Breast epithelium (tissue), 4 donors: ENCODE measurements at places on chromosomes 16 and 17. TPM values are rescaled to one million over a fixed set of nuclear protein-coding genes. Genes with fewer than 3 reads are reported as not detected.
A peak's percentile ranks its signal among the peaks of the same experiment; 100 is the strongest.

- no peaks in the 10 kb centered on the region for H3K4me1 ChIP-seq
Observed at GRCh38 chr16:17359788-17360390, 110.9 kb downstream of the XYLT1 start.

GRCh38 chr16:81646561-81646960, 132.5 kb upstream of the PLCG2 start:
- H3K27me3 ChIP-seq = no peaks in the 10 kb centered on the region
- H3K36me3 ChIP-seq = no peaks in the 10 kb centered on the region
- no peak overlapping the region for H3K4me3 ChIP-seq
- DNase-seq = no peak
- H3K4me1 ChIP-seq = no peaks in the 10 kb centered on the region

DNA sequence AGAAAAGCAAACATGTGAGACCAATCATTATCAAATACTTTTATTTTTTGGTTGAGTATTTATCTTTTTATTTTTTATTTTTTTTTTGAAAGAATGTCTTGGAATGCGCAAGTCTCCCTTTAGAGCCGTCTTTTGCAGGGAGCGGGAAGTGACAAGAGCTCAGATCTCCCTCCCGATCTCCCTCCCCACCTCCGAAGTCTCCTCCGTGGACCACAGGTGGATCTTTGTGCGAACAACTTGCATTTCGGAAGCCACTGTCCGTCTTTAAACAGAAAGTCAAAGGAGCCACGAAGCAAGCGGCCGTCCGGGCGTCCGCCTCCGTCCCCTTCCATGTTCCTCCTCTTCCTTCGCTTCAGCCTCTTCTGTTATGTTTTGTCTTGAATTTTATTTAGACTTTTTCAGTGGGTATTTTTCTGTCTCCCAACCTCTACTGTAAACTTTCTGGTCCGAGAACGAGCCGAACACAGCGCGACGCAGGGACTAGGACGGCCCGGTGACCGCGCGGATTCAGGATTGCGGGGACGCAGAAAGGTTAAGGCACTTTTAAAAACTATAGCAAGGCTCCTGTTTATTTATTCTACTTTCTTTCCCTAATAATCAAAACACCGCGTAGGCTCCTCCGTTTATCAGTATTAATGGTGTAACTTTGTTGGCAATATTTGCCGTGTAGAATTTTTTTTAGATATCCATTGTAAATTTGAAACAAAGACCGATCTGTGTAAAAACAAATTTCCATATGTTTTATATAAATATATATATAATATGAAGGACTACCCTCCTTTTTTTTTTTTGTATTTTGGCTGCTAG, 3.3 kb downstream of the FOXF1 start:
- no peak overlapping the region for H3K4me3 ChIP-seq
- peaks cover 98% of the 10 kb centered on the region for H3K27me3 ChIP-seq
- no peak for DNase-seq
- H3K36me3 ChIP-seq = no peaks in the 10 kb centered on the region
- H3K4me1 ChIP-seq = peaks cover 4% of the 10 kb centered on the region

DNA sequence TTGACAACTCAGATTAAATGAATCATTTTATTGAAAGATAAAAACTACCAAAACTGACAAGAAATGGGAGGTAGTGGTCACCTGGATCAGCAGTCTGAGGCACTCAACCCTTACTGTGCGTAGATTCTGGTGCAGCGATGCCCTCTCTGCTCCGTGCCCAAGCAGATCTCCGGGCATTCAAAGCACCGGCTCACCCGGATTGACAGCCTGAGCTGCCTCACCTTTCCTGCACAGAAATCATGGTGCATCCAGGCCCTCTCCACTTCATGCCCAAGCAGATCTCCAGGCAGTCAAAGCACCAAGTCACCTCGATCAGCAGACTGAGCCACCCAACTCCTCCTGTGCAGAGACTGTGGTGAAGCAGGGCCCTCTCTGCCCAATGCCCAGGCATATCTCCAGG, 196.8 kb downstream of the CA10 start:
- no peak overlapping the region for H3K4me3 ChIP-seq
- H3K27me3 ChIP-seq = no peaks in the 10 kb centered on the region
- no peak overlapping the region for H3K27ac ChIP-seq
- H3K4me1 ChIP-seq = no peaks in the 10 kb centered on the region
- DNase-seq = no peak

DNA sequence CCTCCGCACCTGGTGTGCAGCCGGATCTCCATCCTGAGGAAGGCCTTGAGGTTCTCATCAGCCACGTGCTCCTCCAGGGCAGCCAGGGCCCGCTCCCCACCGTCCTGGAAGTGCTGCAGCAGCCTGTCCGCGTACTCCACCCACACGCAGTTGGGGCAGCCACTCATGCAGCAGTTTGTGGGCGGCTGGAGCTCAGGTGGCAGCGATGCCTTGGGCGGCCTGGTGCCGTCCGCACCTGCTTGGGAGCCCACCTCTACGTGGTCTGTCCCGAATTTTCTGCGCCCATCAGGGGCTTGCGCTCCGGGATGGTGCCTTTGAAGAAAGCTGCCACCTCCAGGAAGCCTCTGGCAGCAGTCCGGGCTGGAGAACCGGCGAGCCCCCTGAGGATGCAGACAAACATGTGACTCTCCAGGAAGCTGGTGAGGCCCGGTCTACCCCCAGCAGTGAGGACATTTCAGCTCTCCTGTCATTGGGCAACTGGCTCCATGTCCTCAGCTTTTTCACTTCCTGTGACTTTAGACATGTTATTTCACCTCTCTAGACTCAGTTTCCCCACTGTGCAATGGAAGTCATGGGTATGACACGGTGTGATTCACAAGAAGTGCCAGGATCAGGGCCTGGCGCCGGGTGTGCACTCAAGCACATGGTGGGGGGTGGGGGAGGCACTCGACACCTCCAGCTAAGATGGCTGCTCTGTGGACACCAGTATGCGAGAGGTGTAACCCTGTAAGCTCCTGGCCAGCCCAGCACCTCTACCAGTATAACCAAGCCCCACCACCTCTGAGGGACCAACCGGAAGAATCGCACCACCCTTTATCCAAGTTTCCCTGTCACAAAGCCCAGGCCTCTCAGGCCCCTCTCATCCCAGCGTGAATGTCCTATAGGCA, 957 bp downstream of the OXLD1 start:
- H3K4me3 ChIP-seq = peak overlapping the region; percentile 78
- DNase-seq = no peak
- peak overlapping the region; percentile 93 for H3K27ac ChIP-seq
- H3K36me3 ChIP-seq = no peaks in the 10 kb centered on the region
- peaks cover 13% of the 10 kb centered on the region for H3K4me1 ChIP-seq

- peak overlapping the region; percentile 92 for H3K4me3 ChIP-seq
- H3K27me3 ChIP-seq = no peaks in the 10 kb centered on the region
- no peak for DNase-seq
- H3K36me3 ChIP-seq = no peaks in the 10 kb centered on the region
- peak overlapping the region; percentile 67 for H3K27ac ChIP-seq
- peaks cover 6% of the 10 kb centered on the region for H3K4me1 ChIP-seq
Observed at GRCh38 chr16:58024486-58025350, 836 bp upstream of the MMP15 start.

- no peak for DNase-seq
- H3K36me3 ChIP-seq = no peaks in the 10 kb centered on the region
- H3K4me3 ChIP-seq = no peak overlapping the region
Observed at GRCh38 chr16:56202036-56202435, 10.7 kb downstream of the GNAO1 start.

- H3K27ac ChIP-seq = no peak overlapping the region
- no peak overlapping the region for H3K4me3 ChIP-seq
- H3K27me3 ChIP-seq = no peaks in the 10 kb centered on the region
Observed at GRCh38 chr16:17078931-17079631, 391.7 kb downstream of the XYLT1 start.

DNA sequence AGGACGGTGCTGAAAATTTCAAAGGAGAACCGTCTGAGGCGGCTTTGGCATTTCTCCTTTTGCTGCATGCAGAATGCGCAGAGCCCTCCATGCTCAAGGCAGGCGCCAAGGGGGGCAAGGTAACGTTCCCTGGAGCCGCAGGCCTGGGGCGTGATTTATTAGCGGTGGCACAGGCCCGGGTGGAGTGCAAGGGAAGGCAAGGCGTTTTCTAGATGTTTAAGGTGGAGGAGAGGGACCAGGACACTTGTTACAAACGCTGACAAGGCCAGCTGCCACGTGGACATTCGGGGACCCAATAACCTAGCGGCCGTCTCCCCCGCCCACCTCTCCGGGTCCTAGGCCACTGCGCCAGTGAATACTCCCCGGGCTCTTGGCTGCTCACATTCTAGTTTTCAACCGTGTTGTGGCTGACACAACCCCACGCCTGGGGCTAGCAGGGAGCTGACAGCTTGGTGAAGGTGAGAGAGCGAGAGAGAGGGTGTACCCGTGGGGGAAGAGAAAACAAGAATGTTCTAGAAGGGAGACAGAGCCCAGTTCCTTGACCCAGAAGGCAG, 250.1 kb downstream of the C16orf95 start:
- H3K4me1 ChIP-seq = no peaks in the 10 kb centered on the region
- H3K27ac ChIP-seq = no peak overlapping the region
- no peaks in the 10 kb centered on the region for H3K36me3 ChIP-seq
- H3K27me3 ChIP-seq = no peaks in the 10 kb centered on the region

GRCh38 chr16:56611281-56611833, 3.0 kb downstream of the MT2A start:
- H3K27me3 ChIP-seq = no peaks in the 10 kb centered on the region
- H3K4me3 ChIP-seq = no peak overlapping the region
- H3K4me1 ChIP-seq = peaks cover 12% of the 10 kb centered on the region
- no peaks in the 10 kb centered on the region for H3K36me3 ChIP-seq
- no peak for DNase-seq
- peak overlapping the region; percentile 96 for H3K27ac ChIP-seq

GRCh38 chr17:82603981-82604448, 44.2 kb downstream of the WDR45B start:
- peak overlapping the region; percentile 2 for H3K27ac ChIP-seq
- no peak for DNase-seq
- H3K4me3 ChIP-seq = no peak overlapping the region
- H3K27me3 ChIP-seq = no peaks in the 10 kb centered on the region
- no peaks in the 10 kb centered on the region for H3K4me1 ChIP-seq

- no peaks in the 10 kb centered on the region for H3K36me3 ChIP-seq
- no peaks in the 10 kb centered on the region for H3K27me3 ChIP-seq
- H3K4me3 ChIP-seq = no peak overlapping the region
- H3K27ac ChIP-seq = no peak overlapping the region
- DNase-seq = no peak
- H3K4me1 ChIP-seq = no peaks in the 10 kb centered on the region
Observed at GRCh38 chr17:50517504-50518383, 9.5 kb downstream of the MYCBPAP start.

- peak overlapping the region; percentile 4 for H3K4me3 ChIP-seq
- DNase-seq = peak; percentile 51
- no peaks in the 10 kb centered on the region for H3K27me3 ChIP-seq
- peaks cover 28% of the 10 kb centered on the region for H3K4me1 ChIP-seq
- H3K36me3 ChIP-seq = no peaks in the 10 kb centered on the region
Observed at GRCh38 chr17:80277751-80278671, 17.4 kb downstream of the RNF213 start.

DNA sequence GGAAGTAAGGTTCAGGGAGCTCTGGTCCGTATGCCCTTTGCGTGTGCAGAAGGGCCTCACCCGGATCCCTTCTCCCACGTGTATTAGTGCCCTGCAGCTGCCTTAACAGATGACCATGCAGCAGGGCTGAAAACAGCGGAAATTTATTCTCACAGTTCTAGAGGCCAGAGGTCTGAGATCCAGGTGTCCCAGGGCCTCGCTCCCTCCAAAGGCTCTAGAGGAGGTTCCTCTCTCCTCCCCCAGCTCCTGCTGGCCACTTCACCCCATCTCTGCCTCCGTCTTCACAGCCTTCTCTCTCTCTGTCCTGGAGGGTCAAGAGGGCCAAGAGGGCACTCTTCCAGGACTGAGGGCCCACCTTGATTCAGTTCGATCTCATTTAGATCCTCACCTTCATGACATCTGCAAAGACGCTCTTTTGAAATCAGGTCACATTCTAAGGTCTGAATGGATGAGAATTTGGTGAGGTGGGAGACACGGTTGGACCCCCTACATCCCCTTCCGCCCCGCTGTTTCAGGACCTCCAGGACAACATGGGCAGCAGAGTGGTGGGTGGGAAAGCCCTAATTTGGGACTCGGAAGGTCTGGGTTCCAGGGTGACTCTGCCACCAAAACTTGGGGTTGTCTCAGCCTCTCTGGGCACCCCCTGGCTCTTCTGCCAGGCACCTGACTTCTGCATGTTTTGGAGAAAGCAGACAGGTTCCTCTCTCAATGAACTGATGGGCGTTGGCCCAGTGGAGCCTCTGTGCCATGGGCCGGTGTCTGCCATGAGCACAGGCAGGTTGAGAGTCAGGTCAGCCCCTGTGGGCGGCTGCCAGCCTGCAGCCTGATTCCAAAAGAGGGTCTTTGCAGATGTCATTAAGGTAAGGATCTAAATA, 361.2 kb downstream of the SEC14L1 start:
- H3K4me3 ChIP-seq = no peak overlapping the region
- no peak for DNase-seq
- H3K27me3 ChIP-seq = no peaks in the 10 kb centered on the region
- H3K27ac ChIP-seq = no peak overlapping the region

- no peaks in the 10 kb centered on the region for H3K36me3 ChIP-seq
- no peaks in the 10 kb centered on the region for H3K27me3 ChIP-seq
- no peaks in the 10 kb centered on the region for H3K4me1 ChIP-seq
- H3K27ac ChIP-seq = no peak overlapping the region
- H3K4me3 ChIP-seq = peak overlapping the region; percentile 37
- no peak for DNase-seq
Observed at GRCh38 chr17:58665946-58666857, 25.6 kb downstream of the TEX14 start.

- H3K4me1 ChIP-seq = no peaks in the 10 kb centered on the region
- H3K36me3 ChIP-seq = no peaks in the 10 kb centered on the region
- no peak for DNase-seq
- H3K4me3 ChIP-seq = no peak overlapping the region
- no peaks in the 10 kb centered on the region for H3K27me3 ChIP-seq
Observed at GRCh38 chr16:73043828-73044467, 4.0 kb downstream of the ZFHX3 start.

GRCh38 chr16:49093939-49094338, 187.7 kb downstream of the CBLN1 start:
- no peak overlapping the region for H3K27ac ChIP-seq
- H3K27me3 ChIP-seq = no peaks in the 10 kb centered on the region
- no peaks in the 10 kb centered on the region for H3K4me1 ChIP-seq
- H3K36me3 ChIP-seq = no peaks in the 10 kb centered on the region

- no peaks in the 10 kb centered on the region for H3K36me3 ChIP-seq
- H3K27me3 ChIP-seq = peaks cover 19% of the 10 kb centered on the region
- no peaks in the 10 kb centered on the region for H3K4me1 ChIP-seq
- H3K4me3 ChIP-seq = no peak overlapping the region
- H3K27ac ChIP-seq = no peak overlapping the region
- DNase-seq = no peak
Observed at GRCh38 chr17:7113273-7114071, 1.1 kb downstream of the ASGR2 start.

GRCh38 chr16:57235128-57236021, 9.7 kb upstream of the ARL2BP start:
- H3K4me1 ChIP-seq = no peaks in the 10 kb centered on the region
- H3K27me3 ChIP-seq = no peaks in the 10 kb centered on the region
- no peak overlapping the region for H3K27ac ChIP-seq
- no peak for DNase-seq

GUCY2D gene
- total RNA-seq = not detected

RPL23 gene
- 1,871 TPM for total RNA-seq

HOXB9 gene
- 0.32 TPM for total RNA-seq

KRT23 gene
- total RNA-seq = 37.7 TPM

LYZL6 gene
- total RNA-seq = not detected

WFDC1 gene
- 3.3 TPM for total RNA-seq

CCL4 gene
- 5.2 TPM for total RNA-seq

FZD2 gene
- total RNA-seq = 3.6 TPM

CTRB2 gene
- total RNA-seq = not detected

SLFN11 gene
- total RNA-seq = 57.1 TPM

MYH1 gene
- total RNA-seq = 1.9 TPM

ICAM2 gene
- total RNA-seq = 32.2 TPM

CDT1 gene
- total RNA-seq = 3.3 TPM

DEXI gene
- 88.5 TPM for total RNA-seq

SP2 gene
- 5.6 TPM for total RNA-seq

G6PC1 gene
- total RNA-seq = not detected
